GM10248 (cell line): ENCODE measurements at places on chromosomes 2 and 18.
A peak's percentile ranks its signal among the peaks of the same experiment; 100 is the strongest.

GRCh38 chr2:68388772-68389171 lies 23.7 kb downstream of the PLEK start:
- DNase-seq = no peak

DNA sequence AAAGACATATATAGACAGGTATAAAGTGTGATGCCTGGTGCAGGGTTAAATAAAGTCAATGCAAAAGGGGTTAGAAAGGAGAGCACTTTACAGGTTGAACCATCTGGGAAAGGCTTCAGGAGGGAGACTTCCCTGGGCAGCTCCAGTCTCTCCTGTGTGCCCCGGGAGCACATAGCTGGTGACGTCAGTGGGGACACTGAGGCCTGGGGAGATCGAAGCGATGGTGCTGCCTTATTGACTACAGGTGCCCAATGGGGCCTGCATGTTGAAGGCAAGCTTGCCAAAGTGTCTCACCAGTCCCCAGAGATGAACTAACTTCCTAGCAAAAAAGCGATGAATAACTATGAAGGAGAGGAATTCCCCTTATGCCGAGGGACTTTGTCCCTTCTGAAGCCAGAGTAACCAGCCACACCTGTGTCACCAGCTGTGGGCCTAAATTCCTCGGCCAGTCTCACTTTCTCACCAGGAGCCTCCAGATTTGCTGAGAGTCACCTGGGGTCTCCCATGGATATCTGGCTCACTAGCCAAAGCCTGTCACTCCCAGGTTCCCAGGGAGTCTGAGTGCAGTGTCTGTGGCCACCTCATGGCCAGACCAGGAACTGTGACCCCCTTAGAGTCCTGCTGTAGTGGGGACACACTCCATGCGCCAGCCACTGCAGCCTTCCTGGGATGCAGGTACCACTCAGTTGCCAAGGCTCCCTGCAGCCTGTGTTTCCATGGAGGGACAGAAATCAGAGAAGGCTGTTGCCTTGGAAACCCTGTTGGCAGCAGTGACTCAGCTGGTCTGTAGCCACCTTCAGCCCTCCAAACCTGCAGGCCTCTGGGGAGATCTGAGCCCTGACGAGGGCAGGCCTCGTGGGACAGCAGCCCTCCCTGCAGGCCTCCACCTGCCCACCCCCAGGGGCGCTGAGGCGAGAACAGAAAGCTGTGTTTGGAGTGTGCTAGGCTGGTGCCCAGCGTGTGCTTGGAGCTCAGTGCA lies 128.7 kb downstream of the CTIF start:
- peak; percentile 42 for DNase-seq

- no peak for DNase-seq
Measured at GRCh38 chr2:109466674-109467575, 146.8 kb downstream of the SEPTIN10 start.

DNA sequence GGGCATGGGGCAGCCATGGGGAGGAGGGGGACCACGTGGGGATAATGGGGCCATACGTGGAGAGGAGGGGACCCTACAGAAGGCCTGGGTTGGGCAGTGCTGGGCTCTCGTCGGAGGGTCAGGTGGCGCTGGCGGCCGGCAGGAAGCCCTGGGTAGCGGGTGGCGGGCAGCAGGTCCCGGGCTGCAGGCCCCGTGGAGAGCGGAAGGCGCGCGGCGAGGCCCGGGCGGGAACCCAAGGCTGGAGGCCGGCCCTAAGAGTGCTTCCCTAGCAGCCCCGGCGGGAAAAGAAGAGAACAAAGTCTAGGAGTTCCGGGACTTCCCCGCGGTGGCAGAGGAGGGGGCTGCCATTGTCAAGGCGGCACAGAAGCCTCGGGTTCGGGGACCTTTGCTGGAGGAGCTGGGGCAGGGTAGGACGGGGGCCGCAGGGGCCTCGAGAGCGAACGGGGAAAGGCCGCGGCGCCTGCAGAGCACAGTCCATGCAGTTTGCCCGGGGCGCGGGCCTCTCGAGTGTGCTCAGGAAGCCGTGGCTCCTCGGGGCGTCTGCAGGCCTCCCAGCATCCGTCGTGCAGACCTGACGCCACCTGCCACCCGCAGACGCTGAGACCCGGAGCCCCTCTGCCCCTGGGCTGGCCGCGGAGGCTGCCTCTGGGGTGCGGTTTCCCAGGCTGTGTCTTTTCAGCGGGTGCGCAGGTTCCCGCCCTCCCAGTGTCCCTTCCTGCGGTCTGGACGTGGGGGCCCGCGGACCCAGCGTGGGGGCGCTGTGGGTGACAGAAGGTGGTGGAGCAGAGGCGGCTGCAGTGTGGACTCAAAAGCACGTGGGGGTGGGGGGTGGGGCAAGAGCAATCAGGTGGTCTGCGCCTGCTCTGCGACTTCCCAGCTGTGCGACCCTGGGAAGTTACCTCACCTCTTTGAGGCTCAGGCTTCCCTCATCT lies 19.4 kb upstream of the NCL start:
- peak; percentile 64 for DNase-seq

GRCh38 chr2:59034837-59035236 lies 793.7 kb upstream of the FANCL start:
- DNase-seq = no peak

- no peak for DNase-seq
Measured at GRCh38 chr2:127655209-127656073, 9.5 kb downstream of the GPR17 start.

- DNase-seq = no peak
Measured at GRCh38 chr18:46374850-46375249, 270.7 kb downstream of the HAUS1 start.

DNA sequence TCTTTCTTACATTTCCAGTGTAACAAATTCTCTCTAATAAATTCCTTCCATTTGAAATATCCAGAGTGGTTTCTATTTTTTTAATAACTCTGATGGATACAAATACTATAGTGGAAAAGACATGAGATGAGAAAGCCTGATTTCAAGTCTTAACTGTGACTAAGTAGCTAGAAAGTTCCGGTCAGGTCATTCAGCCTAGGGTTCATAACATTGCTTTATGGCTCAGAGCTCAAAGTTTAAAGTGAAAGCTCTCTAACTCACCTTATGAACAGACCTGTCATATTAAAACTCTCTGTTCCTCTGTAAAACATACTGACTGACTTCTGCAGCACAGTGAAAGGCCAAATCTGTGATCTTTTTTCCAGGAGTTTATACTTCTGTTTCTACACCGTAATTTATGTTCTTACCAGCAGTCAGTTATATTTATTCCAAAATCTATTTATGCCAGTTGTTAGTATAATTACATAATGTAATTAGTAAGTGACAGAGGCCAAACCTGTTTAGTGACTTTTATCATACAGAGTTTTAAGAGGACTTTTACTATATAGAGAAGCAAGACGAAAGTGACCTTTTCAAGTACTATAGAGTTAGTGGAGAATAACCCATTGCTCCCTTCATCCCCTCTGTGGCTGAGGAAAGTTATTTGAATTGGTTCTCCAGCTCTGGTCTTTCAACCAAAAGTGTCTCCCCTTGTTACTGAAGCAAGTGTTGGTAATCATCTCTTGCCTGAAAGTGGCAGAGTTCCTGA lies 118.8 kb upstream of the PDE1A start:
- peak; percentile 24 for DNase-seq

GRCh38 chr2:177717831-177718618 lies 325.5 kb downstream of the AGPS start:
- peak; percentile 18 for DNase-seq

DNA sequence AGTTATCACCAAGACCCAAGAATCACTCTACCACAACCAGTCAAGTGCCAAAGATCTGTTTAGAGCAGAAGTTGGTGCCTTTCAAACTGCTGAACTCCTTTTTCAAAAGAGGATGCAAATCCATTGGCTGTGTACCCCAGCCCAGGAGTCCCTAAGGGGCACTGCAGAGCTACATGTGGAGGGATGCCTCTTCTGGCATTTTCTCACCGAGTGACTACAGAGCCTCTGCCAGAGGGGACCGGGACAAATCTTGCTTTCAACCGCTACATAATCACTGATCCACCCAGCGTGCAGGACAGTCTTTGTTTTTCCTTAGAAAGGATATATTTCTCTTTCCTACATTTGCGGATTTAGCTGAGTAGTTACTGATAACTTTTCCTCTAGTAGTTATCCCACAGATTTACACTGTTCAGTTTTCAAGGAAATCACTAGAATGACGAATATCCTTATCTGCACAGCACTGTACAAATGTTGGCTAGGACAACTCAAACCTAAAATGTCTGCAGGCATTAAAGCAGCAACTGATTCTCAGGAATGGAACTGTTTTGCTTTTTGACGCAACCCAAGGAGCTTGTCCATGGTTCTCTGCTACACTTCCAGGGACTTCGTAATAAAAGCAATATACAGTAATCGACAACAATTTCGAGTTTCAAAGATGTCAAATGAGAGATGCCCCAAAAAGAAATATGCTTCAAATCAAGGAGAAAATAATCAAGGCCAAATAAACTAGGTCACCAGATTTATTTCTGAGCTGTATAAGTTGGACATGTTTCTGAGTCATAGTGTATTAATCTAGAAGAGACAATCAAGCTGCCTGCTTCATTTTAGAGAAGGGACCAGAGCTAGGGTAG lies 24.1 kb downstream of the EPB41L3 start:
- no peak for DNase-seq

- no peak for DNase-seq
Measured at GRCh38 chr2:229269146-229269545, 1.9 kb downstream of the PID1 start.

DNA sequence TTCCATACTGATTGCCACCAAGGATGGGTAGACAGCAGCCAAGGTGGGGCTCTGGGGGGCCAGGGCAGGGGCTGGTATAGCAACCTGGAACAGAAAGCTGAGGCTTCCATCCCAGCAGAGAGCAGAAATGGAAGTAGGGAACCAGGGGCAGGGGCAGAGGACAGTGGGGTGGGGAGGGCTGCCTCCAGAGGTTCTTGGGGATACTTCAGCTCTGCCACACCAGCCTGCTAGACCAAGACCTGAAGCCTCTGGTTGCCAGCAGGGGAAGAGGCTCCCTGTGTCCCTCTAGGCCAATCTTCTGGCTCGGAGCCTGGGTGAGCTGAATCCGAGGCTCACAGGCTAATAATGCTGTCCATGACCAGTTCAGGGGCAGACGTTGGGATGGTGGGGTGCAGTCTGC lies 329.0 kb downstream of the DYSF start:
- peak; percentile 4 for DNase-seq

DNA sequence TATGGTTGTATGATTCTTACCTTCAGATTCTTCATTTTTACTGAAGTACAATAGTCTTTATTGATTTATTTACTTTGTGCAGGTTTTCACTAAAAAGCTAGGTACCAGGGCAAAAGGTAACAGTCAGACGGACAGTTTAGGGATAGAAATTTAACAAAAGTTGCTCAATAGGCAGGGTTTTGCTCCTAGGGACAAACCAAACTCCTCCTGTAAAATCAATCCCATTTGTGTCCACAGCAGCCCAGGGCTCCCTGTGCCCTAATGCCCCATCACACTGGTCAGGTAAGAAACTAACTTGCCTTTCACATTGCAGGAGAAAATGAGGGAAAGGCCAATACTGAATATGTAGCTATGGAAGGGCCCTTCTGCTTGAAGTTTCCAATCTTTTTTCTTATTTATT lies 410.9 kb downstream of the EPHA4 start:
- DNase-seq = no peak

GRCh38 chr2:102069311-102069974 lies 73.1 kb upstream of the IL1R1 start:
- DNase-seq = no peak

- no peak for DNase-seq
Measured at GRCh38 chr18:36527740-36528455, 230.4 kb downstream of the FHOD3 start.

GRCh38 chr2:43840965-43841364 lies 2.2 kb downstream of the ABCG8 start:
- peak; percentile 4 for DNase-seq

- DNase-seq = no peak
Measured at GRCh38 chr2:157995117-157995516, 106.6 kb upstream of the UPP2 start.

- DNase-seq = no peak
Measured at GRCh38 chr2:229268626-229269025, 2.5 kb downstream of the PID1 start.

DNA sequence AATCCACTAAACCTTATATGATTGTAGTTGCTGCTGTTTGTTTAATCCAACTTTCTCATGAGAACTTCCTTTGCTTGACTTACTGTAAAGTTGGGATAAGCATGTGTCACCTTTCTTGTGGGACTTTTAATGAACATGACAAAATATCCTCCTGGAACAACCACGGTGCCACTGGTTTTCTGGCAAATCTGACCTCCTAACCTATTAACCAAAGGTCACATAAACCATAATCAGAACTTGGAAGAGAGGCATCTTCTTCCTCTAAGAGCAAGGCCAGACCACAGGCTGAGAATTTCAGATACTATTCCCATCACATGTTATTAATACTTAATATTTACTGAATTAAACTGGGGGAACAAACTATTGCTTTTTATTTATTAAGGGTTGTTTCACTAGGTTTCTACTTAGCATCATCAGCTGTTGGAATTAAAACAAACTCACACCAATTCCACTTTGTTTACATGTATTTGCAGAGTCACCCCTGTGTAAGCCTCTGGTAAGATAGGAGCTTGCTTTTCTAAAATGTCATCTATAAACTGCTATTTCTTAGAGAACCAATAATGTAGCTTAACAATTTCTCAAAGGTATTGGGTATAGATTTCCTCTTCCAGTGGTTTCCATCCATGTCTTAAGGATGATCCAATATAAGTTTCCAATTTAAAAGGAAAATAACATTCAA lies 2.2 kb downstream of the SLC40A1 start:
- DNase-seq = no peak

GRCh38 chr18:32049393-32050171 lies 31.0 kb downstream of the RNF125 start:
- peak; percentile 22 for DNase-seq

- DNase-seq = no peak
Measured at GRCh38 chr18:79867666-79868065, 69.9 kb downstream of the KCNG2 start.

GRCh38 chr2:216110620-216111019 lies 1.5 kb downstream of the XRCC5 start:
- DNase-seq = no peak
